ENCODE measurements at places on chromosomes 12 and 14. TPM values are rescaled to one million over a fixed set of nuclear protein-coding genes. Genes with fewer than 3 reads are reported as not detected.

Gene CLEC9A
- 2.5 TPM for polyA plus RNA-seq

Gene ART4
- 6.3 TPM for polyA plus RNA-seq

Gene LRCOL1
- 0.40 TPM for polyA plus RNA-seq

Gene RDH5
- polyA plus RNA-seq, result 56.7 TPM

Gene KCNMB4
- polyA plus RNA-seq, result 2.9 TPM

Gene NRXN3
- polyA plus RNA-seq, result 12.8 TPM

Gene LRRC10
- not detected for polyA plus RNA-seq

Gene MGAT2
- 50.9 TPM for polyA plus RNA-seq

Gene SPX
- polyA plus RNA-seq, result 3.5 TPM

Gene HOXC6
- 13.6 TPM for polyA plus RNA-seq

Gene USP44
- polyA plus RNA-seq, result 0.93 TPM

GRCh38 chr14:24171422-24172260, at the start of gene REC8:
Gene REC8 (plus strand): TSS chr14:24172080. CDS start chr14:24172553, 473 bp downstream.
- DNase-seq, result peak; percentile 98

GRCh38 chr14:98328496-98328895, 943.5 kb downstream of the BCL11B start:
- no peak for DNase-seq

- no peak for DNase-seq
Measured at GRCh38 chr14:78344290-78344689, 174.1 kb downstream of the NRXN3 start.

DNA sequence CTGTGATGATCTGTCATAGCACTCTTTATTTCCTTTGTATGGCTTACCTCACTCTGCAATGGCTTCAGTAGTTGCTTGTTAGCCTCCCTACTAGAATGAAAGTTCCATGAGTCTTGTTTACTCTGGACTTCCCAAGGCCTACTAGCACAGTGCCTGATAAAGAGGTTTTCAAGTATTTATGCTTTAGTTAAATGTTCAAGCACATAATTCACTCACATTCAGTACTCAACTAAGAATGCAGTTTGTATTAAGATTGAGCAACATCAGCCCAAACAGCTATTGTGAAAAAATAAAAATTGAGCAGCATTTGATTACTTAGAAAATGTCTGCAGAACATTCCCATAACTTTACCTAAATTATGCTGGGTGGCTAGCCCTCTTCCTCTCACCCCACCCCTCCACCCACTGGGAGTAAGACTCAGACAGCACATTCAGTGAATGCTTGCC, 158.9 kb upstream of the AMIGO2 start:
- no peak for DNase-seq

DNA sequence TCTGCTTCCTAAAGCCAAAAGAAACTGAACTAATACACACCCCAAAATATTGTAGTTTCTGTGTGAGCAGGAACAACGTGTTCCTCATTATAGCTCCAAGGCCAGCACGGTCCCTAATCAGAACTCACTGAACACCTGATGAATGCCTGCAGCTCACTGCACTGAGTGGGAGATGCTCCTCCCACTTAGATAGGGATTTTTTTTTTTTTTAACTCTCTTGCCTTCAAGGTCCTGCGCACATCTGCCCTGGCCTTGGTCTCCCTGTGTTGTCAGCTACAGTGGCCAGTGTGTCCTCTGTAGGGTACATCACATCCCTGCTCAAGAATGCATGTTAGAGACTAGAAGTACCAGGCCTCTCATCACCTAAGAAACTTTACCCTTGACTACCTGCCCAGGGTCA, 44.3 kb upstream of the TMPO start:
- DNase-seq, result no peak

GRCh38 chr12:68614105-68614679, 3.5 kb downstream of the RAP1B start:
- DNase-seq, result peak; percentile 24

GRCh38 chr12:32617534-32617933, 61.6 kb upstream of the DNM1L start:
- no peak for DNase-seq

DNA sequence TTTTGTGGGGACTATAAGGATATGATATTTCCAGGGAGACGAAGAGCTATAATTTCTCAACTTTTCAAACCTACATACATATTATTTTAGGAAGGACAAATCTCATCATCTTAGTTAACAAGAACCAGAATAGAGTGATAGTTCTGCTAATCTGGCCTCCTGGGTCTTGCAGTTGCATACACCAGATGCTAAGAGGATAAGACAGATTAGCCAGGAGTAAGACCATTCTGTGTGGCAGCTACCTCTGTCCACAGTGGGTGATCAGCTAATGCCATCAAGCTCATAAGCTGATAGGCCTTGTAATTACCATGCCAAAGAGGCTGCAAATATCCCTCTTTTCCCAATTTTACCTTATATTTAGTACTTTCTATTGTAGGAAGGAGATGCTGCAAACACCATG, 776.8 kb downstream of the NRXN3 start:
- no peak for DNase-seq

DNA sequence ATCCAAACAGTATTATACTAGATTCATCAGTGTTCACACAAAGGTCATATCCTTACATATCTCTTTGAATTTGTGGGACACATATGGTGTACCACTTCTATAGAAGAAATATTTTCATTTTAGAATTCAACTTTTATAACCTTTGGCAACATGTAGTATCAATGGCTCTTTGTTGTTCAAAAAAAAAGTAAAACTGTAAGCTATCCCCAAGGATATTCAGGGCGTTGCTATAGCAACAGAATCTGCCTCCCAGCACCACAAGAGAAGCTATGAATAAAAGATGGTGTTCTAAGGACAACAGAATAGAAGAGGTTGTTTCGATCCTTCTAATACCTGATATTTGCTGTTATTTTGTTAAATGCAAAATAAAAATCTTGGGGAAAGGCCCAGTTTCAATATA, 139.3 kb downstream of the BRMS1L start:
- no peak for DNase-seq

DNA sequence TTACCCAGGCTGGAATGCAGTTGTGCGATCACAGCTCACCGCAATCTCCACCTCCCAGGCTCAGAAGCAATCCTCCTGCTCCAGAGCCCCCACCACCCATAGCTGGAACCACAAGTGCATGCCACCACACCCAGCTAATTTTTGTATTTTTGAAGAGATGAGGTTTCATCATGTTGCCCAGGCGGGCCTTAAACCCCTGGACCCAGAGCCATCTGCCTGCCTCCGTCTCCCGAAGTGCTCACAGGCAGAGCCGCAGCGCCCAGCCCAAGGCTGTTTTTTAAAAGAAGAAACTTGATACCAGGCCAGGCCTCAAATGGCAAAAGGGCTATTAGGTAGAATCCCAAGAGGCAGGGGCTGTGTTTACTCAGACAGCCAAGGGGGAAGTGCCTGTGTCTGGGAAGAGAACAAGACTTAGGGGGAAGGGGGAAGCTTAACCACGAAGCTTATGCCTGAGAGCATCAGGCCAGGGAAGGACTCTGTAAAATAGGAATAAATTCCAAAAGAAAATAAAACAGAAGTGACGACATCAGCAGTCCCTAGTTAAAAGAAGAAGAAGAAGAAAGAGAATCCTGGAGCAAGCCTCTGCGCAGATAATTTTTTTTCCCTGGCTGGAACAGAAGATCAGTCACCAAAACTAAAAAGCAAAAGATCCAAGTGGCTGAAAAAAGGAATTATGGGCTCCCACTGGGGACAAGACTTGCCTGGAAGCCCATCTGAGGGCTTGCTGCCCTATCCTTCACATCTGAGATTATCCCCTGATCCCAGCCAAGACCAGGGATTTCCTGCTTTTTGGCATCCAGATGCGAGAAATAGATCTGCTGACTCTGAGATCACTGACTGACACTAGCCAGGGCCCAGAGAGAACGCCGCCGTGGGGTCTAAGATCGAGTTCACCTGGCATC, 170.5 kb downstream of the NDUFA12 start:
- DNase-seq, result peak; percentile 27

- DNase-seq, result no peak
Measured at GRCh38 chr12:48176417-48176751, 7.1 kb upstream of the CCDC184 start.

DNA sequence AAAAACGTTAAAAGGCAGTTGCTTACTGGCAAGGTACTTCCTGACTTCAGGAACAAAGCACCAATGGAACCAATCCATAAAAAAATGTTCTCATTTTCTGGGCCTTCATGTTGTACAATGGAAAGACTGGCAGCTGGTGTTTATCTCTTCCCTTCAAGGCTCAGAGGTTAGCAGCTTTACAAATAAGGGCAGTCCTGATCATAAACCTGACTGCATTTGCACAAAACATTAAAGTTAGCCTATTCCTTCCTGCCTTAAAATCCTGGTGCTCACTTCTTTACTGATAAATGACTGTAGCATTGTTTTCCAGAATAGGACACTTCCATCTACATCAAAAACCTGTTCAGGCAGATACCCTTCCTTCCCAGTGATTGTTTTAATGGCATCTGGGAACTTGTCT, 19.2 kb downstream of the IL26 start:
- no peak for DNase-seq

- no peak for DNase-seq
Measured at GRCh38 chr14:68968721-68969120, 10.4 kb downstream of the ACTN1 start.

DNA sequence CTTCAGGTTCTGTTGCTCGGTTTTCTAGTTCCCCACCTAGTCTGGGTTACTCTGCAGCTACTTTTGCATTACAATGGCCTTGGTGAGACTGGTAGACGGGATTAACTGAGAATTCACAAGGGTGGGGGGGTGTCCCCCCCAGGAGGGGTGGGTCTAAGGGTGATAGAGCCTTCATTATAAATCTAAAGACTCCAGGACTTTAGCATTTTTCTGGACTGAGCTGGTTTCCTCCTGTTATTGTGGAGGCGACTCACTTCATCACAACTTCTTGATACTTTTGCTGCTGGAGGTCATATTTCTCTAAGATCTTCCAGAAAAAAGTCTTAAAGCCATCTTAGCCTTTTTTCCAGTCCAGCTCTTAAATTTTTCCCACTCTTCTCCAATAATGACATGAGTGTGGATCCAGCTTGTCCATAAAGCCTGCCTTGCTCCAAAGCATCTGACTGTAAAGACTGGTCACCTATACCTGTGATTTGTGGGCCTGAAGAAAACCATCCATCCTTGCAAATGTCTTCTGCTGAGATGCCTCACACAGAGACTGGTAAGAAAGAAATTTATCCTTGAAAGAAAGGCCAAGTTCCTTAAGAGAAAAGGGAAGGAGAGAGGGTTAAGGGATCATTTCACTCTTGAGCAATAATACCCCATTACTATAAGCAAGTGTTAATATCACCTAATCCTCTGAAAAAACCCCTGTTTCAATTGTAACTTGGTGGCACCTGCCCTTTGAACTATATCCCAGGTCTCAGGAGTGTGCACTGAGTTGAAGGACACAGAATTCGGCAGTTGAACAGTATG, 19.7 kb upstream of the SLC2A14 start:
- no peak for DNase-seq

GRCh38 chr12:121614872-121615467, 11.4 kb upstream of the ORAI1 start:
- no peak for DNase-seq

GRCh38 chr12:66345956-66346355, 43.7 kb downstream of the HELB start:
- no peak for DNase-seq

DNA sequence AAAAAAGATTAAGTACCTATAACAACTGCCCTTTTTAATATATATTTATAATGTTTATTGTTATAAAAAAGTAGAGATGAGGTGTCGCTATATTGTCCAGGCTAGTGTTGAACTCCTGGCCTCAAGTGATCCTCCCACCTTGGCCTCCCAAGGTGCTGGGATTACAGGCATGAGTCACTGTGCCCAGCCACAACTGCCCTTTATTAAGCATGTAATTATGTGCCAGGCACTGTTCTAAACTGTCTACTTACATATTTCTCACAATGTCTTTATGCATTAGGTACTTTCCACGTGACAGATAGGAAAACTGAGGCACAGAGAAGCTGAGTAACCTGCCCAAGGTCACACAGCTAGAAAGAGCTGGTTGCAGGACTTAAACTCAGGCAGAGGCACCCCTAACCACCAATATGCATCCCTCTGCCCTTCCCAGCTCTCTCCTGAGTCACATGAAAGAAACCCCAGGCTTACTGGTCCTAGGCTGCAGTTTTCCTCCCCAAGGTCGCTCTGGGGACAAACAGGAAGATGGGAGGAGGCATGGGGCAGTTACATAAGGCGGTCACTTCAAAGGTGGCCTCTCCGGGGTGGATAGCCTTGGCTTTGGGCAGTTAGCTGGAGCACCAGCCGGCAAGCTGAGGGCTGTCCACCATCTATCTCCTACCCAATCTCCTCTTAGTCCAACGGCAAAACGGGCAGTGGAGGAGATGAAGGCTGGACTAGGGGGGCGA, 54.6 kb upstream of the TBX3 start:
- no peak for DNase-seq

DNA sequence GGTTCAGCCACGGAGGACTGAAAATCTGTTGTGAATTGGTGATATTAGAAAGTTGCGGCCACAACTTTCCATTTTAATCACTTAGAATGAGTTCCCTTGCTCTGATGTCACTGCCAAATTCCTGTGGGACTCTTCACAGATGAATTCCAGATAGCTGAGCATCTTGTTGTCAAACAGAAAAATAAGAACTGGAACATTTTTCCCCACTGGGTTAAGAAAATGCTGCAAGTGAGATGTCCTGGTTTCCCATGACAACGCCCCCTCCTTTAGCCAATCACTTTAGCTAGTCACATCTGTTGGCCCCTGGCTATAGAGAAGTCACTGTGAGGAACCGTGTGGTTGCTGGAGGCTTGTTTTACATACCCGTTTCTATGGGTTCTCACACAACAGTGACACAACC, 135.9 kb downstream of the KTN1 start:
- DNase-seq, result no peak

DNA sequence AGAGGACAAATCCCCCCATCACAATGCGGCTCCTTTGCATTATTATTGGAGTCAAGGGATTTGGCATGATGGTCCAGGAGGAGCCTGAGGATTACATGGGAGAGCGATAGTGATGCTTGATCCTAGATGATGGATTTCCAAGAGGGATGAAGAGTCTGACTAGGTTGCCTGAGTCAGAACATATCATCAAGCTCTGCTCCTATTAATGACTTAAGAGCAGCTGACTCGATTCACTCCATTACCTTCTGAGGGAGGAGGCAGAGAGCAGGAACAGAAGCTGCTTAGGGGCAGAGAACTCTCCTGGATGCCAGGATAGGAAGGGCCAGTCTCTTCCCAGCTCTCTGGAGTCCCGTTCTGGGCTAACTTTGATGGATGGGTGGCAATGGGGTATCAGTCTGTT, 54.0 kb upstream of the CISTR start:
- DNase-seq, result no peak

GRCh38 chr14:50820786-50821509, 10.0 kb downstream of the NIN start:
- no peak for DNase-seq

- DNase-seq, result peak; percentile 55
Measured at GRCh38 chr12:132084621-132085290, 59.4 kb downstream of the DDX51 start.

DNA sequence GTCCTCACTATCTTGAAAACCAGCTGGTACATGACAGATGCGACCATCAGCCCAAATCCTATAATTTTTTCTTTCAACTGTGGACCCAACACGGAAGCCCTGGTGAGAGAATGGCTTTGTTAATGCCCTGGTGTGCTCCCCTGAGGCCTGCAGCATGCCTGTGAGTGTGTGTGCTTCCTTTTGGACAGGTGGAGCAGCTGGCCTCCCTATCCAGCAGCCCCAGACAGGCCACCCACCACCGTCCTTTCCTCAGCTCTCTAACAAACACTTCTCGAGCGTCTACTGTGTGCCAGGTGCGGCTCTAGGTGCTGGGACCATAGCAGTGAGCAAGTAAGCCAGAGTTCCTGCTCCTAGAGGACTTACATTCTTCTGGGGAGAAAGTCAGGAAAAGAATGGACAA, 78.9 kb upstream of the GZMB start:
- DNase-seq, result no peak
